ENCODE measurements at places on chromosomes 6 and 20.

DNA sequence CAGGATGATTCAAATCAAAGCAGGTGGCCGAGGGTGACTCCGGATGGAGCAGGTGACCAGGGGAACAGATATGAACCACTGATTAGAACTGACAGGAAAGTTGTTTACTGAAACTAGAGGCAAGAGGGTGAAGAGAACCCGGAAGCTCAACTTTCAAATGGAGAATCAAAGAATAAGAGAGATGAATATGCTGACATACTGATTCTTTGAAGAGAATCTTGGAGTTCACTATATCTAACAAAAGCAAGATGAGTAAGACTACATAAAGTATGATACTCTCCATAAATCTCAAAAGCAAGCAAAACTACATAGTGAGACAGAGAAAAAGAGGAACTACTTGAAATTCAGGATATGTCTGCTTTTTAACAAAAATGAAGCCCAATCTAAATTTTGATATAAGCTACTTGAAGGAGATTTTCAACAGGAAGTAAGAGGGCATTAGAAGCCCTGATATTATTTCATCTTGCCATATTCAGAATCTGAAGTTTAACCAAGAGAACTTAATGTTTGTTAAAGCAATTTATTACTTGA lies 4.0 kb upstream of the UBD start:
- DNase-seq = no peak

- no peak for DNase-seq
Measured at GRCh38 chr6:33698494-33698893, 13.0 kb downstream of the UQCC2 start.

GRCh38 chr6:88050140-88050818 lies 2.6 kb downstream of the SPACA1 start:
- DNase-seq = no peak

DNA sequence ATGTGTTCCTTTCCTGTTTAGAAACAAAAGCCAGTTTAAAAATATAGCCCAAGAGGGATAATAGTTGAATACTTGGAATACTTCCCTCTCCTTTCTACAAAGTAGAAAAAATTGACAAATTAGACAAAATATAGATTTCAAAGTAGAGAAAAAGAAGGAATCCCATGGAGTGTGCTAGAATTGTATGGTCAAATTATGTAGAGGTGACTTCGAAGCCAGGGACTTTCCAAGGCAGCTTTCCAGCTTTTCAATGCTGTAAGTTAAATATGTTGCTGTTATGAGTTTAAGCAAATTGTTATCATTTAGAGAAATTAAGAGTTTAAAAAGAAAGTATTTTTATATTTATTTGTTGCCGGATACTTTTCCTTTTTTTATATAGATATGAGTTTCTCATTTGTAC lies 415.5 kb upstream of the OPRM1 start:
- no peak for DNase-seq

GRCh38 chr20:3813848-3814581 lies 6.3 kb upstream of the AP5S1 start:
- no peak for DNase-seq

All from stimulated activated CD4-positive, alpha-beta T cell treated with anti-CD3 and anti-CD28 coated beads, Interleukin-2, amount 100 ng/mL, for 4 hours (primary cell).